ENCODE measurements at places on chromosomes 11 and 22.

GRCh38 chr22:23119494-23120414, 22.0 kb downstream of the RSPH14 start:
- DNase-seq = peak; percentile 42

GRCh38 chr11:65560555-65561418, 2.6 kb upstream of the LTBP3 start:
- DNase-seq = no peak

DNA sequence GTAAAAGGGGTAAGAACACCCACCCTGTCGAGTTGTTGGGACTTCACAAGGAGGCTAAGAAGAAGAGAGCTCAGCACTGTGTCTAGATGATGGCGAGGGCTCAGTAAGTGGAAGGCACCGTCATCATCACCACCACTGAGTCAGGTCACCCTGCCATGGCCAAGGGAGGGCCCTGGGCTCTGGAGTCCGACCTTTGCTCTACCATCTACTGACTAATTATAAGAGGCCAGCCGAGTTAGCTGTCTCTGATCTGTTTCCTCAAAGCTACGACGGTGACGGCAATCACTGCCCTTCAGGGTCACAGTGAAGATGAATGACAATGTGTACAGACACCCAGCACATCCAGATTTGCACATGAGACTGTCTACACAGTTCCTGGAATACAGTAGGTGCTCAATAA, 29.3 kb downstream of the KIAA0930 start:
- no peak for DNase-seq

- DNase-seq = no peak
These were observed 56.3 kb upstream of the SLC5A12 start for GRCh38 chr11:26778000-26778757.

- DNase-seq = no peak
These were observed 81.9 kb upstream of the HEPHL1 start for GRCh38 chr11:93939084-93939760.

- no peak for DNase-seq
These were observed 79.0 kb downstream of the LDLRAD3 start for GRCh38 chr11:36022882-36023281.

- DNase-seq = no peak
These were observed 83.5 kb downstream of the BDNF start for GRCh38 chr11:27616711-27617110.

- no peak for DNase-seq
These were observed 94.9 kb downstream of the C11orf91 start for GRCh38 chr11:33605703-33606102.
